ENCODE measurements at places on chromosomes 1 and 21.

GRCh38 chr1:155777582-155777981, 79.4 kb downstream of the GON4L start:
- DNase-seq: no peak

DNA sequence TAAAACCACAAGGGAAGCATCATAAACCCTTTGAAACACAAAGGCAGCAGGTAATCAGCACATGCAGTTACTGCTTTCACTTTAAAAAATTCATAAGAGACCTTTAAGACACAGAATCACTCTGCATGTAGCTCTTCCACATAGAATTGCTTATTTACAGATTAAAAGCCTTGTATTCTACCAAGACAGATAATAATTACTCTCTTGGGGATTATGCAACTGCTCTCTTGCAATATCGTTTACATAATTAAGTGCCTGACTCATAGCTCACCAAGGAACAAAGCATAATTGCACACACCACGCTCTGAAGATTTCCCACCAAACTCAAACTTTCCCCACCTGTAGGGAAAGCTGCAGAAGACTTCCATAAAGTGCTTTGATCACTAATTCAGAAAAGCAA, 87.9 kb downstream of the VAV3 start:
- no peak for DNase-seq

GRCh38 chr1:92886886-92887419, 55.1 kb downstream of the RPL5 start:
- DNase-seq: no peak

DNA sequence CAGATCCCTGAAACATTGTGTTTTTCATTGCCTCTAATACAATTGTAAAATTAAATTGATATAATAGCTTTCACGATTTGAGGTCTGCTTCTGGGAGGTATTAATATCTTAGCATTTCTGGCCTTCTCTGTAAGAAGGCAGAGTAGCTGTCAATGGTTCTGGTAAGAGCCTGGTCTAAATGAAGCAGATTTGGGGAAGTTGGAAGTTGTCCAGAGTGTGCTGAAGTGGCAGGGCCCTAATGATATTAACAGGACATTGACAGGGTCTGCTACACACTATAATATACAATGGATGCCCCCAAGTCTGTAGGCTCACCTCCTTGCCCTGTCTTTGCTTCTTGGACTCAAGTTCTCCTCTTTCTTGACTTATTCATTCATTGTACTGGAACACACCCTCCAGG, 99.5 kb downstream of the C4BPA start:
- DNase-seq: no peak

DNA sequence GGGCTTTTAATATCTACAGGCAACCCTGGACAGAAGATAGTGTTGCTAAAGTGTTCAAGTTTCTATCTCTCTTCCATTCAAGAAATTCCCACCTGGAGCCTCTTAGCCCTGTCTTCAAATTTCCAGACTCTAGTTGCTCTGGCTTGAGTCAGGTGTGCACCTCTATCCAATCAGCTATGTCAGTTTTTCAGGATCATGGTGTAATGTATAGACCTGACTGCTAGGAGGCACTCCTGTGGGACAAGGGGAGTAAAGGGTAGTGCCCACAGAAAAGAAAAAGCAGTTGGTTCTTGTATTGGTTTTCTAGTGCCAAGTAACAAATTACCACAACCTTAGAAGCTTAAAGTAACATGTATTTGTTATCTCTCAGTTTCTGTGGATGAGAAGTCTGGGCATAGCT, 6.2 kb upstream of the ZRANB2 start:
- no peak for DNase-seq

DNA sequence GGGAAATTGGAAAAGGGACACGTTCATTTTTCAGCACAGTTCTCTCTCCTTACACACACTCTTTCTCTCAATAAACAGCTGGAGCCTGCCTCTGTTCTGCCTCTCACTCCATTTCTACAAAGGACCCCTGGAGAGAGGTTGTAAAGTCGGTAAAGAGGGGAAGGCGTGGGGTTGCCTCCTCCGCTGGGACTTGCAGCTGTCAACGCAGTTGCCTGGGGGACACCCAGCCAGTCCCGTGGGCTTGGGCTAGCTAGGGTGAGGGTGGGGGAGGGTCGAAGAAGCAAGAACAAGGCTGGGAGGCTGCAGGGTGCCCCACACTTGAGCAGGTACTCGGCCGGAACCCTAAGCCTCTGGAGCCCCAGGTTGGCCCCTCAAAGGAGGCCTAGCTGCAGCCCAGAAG, 27.6 kb downstream of the C1orf216 start:
- no peak for DNase-seq

DNA sequence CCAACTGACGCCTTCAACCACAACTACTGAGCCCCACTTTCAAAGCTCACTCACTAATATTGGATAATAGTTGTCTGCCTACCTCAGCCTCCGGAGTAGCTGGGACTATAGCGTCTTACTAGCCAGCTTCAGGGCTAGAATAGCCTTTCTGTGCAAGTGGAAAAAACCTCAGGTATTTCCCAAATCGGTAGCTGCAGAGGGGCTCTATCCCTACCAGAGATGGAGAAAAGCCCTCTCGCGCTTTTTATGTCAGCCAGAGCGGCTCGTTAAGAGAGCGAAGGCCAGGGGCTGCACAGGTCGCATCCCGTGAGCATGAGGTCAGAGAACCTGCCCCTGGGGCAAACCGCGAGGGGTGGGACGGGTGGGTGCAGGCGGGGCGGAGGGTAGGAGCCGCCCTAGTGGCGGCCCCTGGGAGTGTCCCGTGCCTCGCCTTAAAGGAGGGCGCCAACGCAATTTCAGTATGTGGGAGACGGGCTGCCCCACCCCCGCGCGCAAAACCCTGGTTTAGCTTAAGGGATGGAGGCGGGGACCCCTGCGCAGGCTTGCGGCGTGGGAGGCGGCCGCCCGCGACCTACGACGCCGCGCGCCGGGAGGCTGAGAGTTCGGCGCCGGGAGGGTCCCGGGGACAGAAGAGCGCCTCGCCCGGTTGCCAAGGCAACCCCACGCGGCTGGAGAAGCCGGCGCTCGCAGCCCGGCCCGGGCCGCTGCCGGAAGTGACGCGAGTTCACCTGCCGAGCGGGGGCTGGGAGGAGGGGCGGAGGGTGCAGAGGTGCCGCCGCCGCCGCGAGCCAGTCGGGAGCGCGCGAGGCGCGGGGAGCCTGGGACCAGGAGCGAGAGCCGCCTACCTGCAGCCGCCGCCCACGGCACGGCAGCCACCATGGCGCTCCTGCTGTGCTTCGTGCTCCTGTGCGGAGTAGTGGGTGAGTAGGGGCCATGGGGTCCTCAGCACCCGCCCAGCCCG, at the start of gene CXADR:
CXADR (plus strand) TSS at position 791 of the 961 bp plus-strand sequence; CDS start at position 878, 87 bp downstream.
- peak; percentile 85 for DNase-seq

GRCh38 chr1:205962821-205963221, 19.6 kb upstream of the SLC26A9 start:
- no peak for DNase-seq

- DNase-seq: no peak
Observed at GRCh38 chr1:87778896-87779295, 450.2 kb downstream of the LMO4 start.

GRCh38 chr1:81186261-81186660, 614.5 kb upstream of the ADGRL2 start:
- no peak for DNase-seq

GRCh38 chr1:75334876-75335389, 200.7 kb downstream of the LHX8 start:
- no peak for DNase-seq

GRCh38 chr1:66733348-66734017, 18.8 kb upstream of the DYNLT5 start:
- no peak for DNase-seq

DNA sequence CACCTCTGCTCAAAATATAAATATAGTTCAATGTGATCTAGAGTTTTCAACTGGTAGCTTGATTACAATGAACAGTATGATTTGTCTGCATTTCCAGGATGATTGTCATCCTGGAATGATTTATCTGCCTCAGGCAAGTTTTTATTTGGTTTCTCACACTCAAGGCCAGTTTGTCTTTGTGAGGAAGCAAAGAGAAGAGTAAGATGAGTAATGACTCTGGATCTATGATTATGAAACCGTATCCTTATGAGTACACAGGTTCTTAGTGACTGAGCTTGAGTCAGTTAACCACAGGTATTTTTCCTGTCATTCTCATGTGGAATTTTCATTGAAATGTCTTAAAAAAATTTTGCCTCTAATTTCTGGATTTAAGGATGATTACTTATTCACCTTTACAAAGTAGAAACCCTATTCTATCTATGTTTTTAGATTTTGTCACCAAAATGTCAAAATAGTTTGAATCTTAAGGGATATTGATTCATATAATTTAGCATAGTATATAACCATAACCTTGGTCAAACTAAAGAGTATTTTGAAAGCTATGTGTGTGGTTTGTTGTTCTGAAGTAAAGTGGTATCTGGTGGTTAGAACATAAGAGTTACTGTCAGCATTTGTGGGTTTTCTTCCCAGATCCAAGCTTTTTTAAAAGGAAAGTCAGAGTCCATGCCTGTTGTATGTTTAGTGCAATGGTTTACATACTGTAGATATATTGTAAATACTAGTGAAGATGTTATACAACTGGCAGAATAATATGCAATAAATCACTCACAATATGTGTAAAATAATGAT, 145.0 kb downstream of the RASAL2 start:
- no peak for DNase-seq

GRCh38 chr1:213931836-213932235, 55.9 kb upstream of the PROX1 start:
- DNase-seq: peak; percentile 8

DNA sequence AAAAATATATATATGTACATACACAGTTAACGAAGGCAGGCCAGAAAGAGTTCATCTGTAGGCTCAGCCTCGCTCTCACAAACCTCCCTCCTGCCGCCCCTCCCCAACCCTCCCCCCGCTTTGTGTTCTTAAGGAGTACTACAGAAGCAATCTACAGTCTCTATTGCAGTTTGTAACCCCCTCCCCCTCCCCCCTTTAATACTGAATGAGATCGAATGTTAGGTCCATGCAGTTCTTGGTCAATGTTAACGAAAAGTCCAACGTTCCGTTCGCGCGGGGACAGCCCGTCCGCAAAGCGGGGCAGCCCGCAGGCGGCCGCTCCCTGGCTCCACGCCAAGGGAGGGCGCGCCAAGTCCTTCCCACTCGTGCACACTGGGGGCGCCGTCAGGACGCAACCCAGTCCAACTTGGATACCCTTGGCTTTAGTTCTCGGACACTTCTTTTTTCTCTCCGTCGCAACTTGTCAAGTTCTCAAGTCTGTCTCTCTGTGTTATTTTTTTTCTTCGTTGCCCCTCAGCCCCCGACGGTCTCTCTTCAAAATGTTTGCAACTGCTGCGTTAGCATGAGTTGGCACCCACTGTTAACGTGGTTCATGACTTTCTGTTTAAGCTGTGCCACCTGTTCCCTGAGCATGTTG, 2.2 kb downstream of the JUN start:
- peak; percentile 72 for DNase-seq

DNA sequence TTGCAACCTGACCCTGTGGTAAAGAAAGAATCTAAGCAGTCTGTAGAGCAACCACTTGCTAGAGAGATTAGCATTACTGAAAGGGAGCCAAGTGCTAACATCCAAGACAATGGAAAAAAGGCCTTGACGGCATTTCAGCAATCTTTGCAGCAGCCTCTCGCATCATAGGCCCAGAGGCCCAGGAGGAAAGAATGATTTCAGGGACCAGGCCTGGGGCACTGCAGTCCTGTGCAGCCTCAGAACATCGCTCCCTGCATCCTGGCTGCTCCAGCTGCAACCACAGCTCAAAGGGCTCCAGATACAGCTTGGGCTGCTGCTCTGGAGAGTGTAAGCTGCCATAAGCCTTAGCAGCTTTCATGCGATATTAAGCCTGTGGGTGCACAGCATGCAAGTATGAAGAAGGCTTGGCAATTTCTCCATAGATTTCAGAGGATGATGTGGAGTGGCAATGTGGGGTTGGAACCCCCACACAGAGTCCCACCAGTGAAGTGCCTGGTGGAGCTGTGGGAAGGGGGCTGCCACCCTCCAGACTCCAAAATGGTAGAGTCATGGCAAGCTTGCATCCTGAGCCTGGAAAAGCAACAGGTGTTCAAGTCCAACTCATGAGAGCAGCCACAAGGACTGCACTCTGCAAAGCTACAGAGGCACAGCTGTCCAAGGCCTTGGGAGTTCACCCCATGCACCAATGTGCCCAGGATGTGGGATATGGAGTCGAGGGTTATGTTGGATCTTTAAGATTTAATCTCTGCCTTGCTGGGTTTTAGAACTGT, 110.6 kb upstream of the HMGB4 start:
- DNase-seq: no peak

Measured in SK-N-DZ (cell line).